ENCODE measurements at places on chromosomes 7 and 10.

- DNase-seq: peak; percentile 76
Measured at GRCh38 chr10:112587729-112588128, 140.7 kb downstream of the VTI1A start.

DNA sequence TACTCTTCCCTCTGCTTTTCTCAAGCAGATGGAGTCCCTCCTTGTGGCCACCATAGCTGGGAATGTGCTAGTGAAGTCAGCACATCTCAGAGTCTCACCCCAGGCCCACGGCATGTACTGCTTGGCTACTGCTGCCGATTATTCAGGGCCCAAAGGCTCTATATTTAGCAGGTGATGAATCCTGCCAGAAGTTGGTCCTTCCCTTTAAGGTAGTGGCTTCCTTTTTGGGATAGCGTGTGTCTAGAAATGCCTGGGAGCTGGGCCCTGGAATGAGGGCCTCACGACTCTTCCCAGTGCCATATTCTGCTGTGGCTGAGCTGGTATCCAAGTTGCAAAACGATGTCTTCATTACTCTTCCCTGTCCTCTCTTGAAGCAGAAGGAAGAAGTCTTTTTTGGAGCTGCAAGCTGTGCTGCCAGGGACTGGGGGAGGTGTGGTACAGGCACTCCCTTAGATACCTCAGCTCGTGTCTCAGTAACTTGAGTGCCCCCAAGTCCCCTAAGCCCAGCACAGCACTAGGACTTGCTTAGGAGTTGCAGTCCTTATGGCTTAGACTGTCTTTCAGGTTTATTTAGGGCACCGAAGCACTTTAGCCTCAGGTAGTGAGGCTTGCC is 100.1 kb downstream of the ADAM22 start:
- DNase-seq: no peak

GRCh38 chr7:144027070-144027469 is 21.7 kb upstream of the OR2A5 start:
- peak; percentile 18 for DNase-seq

DNA sequence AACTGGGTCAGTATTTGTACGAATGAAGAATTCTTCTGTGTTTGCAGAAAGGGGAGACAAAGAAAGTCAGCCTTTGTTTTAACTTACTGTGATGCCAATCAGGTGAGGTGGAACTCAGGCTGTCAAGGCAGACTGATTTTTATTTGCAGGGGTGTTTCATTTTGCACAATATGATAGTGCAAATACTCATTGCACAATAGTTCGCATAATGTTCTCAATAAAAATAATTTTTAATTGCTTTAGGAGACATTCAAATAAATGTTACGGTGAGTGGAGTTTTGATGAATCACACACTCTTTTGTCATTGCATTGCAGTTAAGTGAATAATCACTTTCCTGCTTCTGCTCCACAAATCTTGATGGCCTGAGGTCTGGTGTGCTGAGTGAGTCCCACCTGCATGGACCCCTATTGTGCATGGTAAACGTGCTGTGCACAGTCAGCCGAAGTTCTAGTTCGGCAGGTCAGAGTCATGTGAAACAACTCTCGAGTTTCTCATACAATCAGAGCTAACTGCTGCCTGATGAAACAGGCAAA is 141.3 kb upstream of the FZD8 start:
- DNase-seq: no peak

- DNase-seq: peak; percentile 27
Measured at GRCh38 chr10:47020471-47020870, 109.2 kb downstream of the PTPN20 start.

DNA sequence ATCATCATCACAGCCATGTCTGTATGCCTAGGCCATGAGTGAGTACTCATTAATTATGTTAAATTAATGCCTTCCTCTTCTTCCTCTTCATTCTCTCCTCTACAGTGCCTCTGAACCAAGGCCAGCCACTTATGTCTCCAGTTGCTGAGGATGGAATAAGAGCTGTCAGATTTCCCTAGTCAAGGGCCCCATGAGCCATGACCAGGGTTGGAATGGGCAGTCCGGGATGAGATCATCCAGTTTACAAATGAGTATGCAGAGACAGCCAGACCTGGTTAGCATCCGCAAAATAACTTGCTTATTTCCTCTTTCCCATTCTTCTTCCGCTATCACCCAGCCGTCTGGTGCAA is 342.7 kb downstream of the GRID1 start:
- no peak for DNase-seq

DNA sequence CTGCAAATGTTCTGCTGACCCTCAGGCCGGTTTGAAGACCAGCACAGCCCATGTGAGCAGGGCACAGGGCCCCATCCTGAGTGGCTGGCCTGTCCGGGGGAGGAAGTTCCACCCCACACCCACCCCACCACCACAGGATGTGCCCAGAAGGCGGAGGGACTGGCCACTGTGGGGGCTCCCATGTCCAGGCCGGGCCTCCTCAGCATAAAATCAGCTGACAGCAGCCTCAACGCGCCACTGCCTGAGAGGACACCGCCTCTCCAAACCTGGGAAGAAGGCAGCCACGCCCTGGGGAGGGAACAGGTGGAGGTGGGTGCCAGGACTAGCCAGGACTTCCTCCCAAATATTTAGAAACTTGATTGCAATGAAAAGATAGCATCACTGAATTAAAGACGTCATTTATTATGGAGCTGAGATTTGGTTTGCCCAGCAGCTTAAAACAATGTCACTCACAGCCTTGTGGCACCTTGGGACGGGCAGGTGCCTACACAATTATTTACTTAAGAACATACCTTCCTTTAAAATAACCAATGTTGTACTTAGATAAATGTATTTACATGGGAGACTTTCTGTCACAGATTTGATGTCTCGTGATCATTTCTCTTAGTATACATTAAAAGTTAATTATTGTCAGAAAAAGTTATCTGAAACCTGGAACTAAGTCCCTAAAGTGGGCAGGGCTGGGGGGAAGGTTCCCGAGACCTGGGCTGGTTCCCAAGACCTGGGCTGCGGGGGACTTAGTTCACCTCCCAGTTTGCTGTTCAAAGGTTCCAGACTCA is 27.3 kb upstream of the FAM20C start:
- DNase-seq: no peak

GRCh38 chr7:41796331-41796730 is 93.4 kb upstream of the INHBA start:
- DNase-seq: no peak

- DNase-seq: no peak
Measured at GRCh38 chr7:110718503-110719205, 372.3 kb upstream of the LRRN3 start.

DNA sequence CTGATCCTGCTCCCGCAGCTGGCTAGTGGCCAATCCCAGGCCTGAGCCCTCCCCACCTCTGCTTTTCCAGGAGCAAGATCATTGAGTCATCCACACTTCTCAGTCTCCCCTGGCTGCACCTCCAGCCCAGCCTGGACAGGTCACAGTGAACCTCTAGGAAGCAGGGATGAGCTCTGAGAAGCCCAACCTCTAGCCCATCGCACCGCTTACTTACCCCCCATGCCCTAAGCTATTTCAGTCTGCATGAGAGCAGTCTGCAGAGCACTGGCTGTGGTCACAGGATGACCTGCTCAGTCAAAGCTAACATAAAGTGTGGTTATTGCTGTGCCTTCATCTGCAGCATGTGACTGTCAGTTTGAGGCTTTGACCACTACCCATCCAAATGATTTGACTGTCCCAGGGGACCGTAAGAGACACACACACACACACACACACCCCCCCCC is 129.2 kb downstream of the SORBS1 start:
- no peak for DNase-seq

GRCh38 chr7:29030781-29031275 is 72.7 kb upstream of the TRIL start:
- DNase-seq: no peak

DNA sequence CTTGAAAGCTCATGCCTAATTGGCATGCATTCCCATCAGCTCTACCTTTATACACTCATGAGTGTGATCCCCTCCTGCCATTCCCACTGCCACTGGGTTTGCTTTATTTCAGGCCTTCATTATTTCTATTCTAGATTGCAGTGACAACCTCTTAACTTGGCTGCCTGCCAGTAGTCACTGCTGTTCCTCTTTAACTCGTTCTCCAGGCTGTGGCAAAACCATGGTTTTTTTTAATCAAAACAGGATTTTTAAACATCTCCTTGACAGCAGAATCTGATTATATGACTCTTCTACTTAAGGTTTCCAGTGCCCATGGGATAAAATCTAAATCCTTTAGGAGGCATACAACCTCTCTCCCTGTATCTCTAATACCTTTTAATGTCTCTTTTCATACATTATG is 223.7 kb upstream of the PCDH15 start:
- DNase-seq: peak; percentile 4

- DNase-seq: no peak
Measured at GRCh38 chr10:37671802-37672201, 185.6 kb downstream of the ZNF248 start.

DNA sequence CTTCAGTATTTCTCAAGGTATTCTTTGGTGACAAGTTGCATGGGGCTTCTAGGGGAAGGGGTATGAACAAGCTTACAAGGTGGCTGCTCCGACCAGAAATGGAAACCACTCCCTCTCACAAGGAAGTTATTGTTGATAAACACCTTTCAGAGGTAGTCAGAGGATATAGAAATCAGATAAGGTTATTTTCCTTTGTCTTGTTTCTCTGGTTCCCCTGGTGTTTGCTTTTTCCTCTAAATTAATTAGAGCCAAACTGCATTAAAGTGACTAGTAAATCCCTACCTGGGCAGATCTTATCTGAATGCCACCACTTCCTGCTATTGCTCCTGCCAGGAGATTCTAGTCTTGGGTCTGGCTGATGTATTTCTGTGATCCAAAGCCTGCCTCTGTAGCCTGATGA is 725.4 kb downstream of the INHBA start:
- no peak for DNase-seq

- peak; percentile 84 for DNase-seq
Measured at GRCh38 chr7:30851651-30852307, 59.9 kb upstream of the AQP1 start.

DNA sequence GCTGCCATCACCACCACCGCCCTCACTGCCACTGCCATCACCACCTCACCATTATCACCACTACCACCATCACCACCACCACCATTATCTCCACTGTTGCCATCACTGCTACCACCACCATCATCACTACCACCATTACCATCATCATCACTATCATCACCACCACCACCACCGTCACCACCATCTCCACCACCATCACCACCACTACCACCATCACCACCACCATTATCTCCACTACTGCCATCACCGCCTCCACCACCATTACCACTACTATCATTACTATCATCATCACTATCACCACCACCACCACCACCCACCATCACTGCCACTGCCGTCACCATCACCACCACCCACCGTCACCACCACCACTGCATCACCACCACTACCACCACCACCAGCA is 9.9 kb upstream of the COL13A1 start:
- DNase-seq: no peak

DNA sequence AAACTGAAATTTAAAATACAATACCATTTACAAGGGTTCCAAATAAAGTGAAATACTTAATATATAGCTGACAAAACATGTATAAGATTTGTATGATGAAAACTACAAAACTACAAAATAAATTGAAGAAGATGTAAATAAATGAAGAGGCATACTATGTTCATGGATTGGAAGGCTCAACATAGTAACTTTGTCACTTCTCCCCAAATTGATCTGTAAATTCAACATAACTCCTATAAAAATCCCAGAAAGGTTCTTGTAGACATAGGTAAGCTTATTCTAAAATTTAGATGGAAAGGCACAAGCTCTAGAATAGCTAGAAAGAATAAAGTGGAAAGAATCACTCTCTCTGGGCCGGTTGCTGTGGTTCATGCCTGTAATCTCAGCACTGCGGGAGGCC is 24.2 kb upstream of the NFKB2 start:
- DNase-seq: no peak

DNA sequence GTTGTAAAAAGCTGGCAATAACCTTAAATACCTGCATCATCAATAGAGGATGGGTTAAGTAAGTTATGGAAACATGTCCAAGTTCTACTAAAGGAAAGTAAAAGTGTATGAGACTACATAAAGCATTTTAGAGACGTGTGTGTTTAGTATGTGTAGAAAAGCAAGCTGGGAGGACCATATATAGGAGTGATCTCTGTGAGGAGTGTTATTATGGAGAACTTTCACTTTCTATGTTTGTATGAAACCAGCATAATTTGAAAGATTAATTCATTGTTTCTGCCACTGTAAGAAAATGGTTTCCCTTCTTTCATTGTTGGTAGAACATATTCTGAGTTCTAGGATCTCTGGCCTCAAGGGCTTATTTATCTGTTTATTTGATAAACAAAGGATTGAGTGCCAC is 19.2 kb upstream of the PDLIM1 start:
- DNase-seq: no peak

GRCh38 chr7:119090851-119091250 is 866.3 kb downstream of the ANKRD7 start:
- no peak for DNase-seq

- DNase-seq: no peak
Measured at GRCh38 chr10:100800931-100801330, 55.5 kb downstream of the PAX2 start.

DNA sequence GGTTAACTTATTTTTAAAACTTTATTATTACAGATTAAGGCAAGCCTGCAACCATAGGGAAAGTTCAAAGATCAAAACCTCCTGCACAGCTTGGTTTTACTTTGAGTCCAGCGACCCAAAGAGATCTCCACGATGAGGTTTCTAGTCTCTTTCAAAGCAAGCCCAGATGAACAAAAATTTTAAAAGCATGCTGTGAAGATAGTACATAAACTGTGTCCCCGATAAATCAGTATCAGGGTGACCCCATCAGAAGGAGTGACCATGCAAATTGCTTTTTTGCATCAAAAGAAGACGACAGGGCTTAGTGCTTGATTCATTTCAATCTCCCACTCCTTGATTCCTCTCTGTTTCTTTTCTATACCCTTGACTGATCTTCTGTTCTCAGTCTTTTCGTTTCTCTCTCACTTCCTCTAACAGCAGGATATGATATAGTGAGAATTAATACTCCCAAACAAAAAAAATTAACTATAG is 16.0 kb upstream of the DNTT start:
- DNase-seq: no peak

DNA sequence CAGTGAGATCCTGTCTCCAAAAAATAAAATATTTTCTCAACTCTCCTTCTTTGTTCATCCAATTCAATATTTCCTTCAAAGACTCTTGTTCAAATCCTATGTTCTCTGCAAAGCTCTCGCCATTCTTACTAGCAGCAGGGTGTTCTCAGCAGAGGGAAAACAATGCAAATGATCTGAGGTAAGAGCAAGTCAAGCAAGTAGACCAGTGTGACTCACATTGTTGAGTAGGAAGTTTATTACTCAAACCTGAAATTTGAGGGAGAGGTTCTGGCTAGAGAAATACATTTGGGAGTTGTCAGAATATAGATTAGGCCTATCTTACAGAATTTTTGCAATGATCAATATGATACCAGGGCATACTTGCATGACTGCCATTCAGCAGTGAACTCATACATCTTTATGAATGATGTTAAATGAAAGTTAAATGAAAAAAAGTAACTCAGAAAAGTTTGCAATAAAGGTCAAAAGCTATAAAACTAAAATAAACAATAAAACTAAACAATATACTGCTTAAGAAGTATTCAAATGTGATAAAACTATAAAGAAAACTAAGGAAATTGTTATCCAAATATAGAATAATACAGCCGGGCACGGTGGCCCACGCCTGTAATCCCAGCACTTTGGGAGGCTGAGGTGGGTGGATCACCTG is 5.8 kb downstream of the IDE start:
- DNase-seq: peak; percentile 30

GRCh38 chr7:152617056-152617455 is 58.9 kb downstream of the XRCC2 start:
- DNase-seq: no peak
